ENCODE measurements at places on chromosomes 6 and 20.

GRCh38 chr6:108872141-108872557, 23.9 kb downstream of the ARMC2 start:
- no peak for DNase-seq

DNA sequence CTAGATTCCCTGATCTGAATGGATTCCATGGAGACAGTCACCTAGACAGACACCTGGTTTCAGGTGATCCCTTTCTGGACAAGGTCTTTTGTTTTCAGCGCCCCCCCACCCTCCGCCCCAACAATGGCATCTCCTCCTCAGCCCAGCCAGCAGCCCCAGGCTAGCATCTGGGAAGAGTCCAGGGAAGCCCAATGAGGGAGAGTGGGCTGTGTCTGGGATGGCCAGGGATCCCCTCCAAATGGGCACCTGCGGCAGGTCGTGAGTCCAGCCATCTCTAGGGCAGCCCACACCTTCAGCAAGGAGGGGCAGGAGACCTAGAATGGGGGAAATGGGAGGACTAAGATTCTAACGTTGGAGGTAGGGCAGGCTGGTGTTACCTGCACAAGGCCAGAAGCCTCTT, 1.2 kb upstream of the SLC24A3 start:
- no peak for DNase-seq

DNA sequence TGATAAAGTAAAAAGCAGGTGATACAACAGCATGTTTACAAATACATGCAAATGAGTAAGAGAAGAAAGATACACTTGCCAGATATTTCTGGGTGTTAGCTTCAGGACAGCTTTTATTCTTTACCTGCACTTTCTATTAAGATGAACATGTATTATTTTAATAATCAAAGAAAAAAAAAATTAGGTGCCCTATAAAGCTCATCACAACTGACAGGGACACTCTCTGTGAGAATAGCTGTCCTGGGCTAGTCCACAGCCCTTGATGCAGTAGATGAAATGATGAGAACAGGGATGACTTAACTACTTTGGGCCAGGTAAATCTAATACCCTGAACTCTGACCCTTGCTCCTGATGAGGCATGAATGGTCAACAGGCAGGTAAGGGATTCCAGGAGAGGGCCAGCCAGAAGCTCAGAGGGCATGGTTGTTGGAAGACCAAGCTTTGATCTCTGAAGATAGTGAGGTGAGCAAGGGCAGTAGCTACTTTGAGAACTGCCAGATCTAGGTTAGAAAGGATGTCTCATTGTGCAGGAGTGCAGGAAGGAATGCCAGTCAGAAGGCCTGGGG, 15.6 kb downstream of the NSFL1C start:
- peak; percentile 53 for DNase-seq

- no peak for DNase-seq
Measured at GRCh38 chr6:46002264-46002663, 13.4 kb downstream of the CLIC5 start.

- no peak for DNase-seq
Measured at GRCh38 chr6:163836876-163837690, 422.6 kb downstream of the QKI start.

- DNase-seq, result peak; percentile 29
Measured at GRCh38 chr6:89997456-89998445, 103.5 kb downstream of the GJA10 start.

DNA sequence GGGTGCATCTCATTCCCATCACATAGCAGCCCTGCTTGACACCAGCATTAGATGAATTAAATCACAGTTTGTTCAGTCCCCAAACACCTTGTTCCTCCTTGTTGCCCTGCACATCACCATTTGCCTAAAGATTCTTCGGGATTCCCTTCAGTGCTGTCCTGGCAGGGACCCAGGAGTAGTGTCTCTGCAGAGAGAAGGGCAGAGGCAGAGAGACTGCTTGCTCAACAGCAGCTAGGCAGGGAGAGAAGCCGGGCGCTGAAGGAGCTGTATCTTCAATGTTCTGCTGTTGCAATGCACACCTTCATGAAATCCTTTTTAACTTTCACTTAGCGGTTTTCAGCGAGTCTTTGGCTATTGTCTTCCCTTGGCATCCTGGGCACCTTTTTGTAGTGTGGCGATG, 362.9 kb downstream of the FARS2 start:
- no peak for DNase-seq

- DNase-seq, result peak; percentile 14
Measured at GRCh38 chr6:107956586-107957307, 1.3 kb downstream of the SEC63 start.

DNA sequence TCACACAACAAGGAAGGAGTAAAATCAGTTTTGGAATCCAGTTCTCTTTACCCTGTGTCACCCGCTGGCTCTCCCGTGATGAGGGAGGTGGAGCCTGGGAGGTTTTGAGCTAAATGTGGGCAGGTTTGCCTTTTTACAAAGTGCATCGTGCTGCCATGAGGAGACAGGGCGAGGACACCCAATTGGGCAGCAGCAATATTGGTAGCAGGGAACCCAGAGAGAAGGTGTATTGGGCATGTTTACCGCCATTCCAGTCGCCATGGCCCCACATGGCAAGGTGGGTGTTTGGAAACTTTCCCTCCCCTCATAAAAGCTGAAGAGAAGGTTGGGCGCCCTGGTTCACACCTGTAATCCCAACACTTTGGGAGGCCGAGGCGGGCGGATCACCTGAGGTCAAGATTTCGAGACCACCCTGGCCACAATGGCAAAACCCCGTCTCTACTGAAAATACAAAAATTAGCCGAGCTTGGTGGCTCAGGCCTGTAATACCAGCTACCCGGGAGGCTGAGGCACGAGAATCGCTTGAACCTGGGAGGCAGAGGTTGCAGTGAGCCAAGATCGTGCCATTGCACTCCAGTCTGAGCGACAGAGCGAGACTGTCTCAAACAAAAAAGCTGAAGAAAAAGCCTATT, 3.5 kb upstream of the UBE2V1 start:
- DNase-seq, result no peak

DNA sequence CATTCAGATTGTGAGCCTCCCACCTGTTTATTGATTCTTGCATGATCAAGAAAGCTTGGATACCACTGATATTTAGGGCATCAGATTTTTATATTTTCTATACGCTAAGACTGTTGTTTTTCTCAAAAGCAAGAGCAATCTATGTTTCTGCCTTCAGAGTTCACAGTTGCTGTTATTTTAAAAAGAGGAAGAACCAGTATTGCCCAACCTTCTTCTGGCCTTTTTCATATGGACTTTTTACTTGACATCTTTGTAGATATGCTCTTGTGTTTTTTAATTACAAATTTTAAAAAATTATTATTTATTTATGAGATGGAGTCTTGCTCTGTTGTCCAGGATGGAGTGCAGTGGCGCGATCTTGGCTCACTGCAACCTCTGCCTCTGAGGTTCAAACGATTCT, 28.9 kb downstream of the SLC17A5 start:
- peak; percentile 28 for DNase-seq

All from common myeloid progenitor, CD34-positive (primary cell).